ENCODE measurements at places on chromosomes 11 and 22.

DNA sequence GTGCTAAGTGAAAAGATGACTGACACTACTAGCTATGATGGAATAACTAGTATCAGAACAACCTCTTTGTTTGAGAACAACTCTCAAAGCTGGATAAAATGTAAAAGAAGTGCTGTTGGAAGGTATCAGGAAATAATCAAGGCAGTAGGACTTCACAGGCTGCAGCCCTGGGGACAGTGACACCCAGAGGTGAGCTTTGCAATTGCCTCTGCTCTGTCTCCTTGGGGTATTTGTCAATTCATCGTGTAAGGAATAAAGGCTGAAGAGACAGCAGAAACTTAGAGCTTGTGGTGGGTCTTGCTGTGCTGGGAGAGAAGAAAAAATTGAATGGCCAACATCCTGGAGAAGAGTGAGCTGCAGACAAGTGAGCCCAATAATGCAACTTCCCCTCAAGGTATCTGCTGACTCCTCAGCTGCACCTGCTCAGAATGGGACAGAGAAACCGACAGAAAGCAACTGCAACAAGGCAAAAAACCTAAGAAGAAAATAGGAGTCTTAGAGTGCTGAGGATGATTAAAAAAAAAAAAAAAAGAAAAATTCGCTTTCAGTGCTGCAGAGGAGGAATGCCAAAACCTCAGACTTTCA lies 141.1 kb downstream of the RCN1 start:
- DNase-seq, result no peak

GRCh38 chr11:45725121-45725520 lies 59.7 kb upstream of the CHST1 start:
- DNase-seq, result no peak

DNA sequence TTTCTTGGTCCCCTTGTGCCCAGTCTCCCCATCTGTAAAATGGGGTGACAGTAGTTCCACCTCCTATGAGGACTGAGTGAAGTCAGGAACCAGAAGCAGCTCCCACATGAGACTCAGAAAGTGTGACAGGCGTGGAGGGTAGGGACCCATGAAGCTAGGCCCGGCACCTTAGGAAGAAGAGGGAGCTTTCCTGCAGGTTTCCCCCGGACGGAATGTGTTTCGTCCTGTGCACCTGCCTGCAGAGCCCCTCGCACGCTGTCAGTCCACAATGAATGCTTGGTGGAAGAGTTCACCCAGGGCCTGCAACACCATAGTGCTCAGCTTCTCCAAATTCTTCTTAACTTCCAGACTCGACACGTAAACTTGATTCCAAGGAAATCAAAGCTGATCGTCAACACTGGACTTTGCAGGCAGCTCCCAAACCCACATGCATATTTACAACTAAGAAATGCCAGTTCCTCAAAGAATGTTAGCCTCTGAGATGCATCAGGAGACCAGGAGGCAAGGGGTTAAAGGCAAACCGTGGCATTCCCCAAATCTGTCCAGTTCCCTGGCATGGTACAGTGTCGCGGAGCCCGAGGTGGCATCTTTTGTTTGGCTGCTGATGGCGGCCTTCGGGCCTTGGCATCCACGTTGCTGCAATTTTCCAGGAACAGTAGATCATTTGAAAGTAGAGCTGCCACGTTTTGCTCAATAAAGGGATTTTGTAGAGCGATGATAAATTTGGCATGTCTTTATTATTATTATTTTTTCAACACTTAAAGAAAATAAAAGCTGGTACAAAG lies 15.4 kb downstream of the LRP5 start:
- DNase-seq, result no peak

DNA sequence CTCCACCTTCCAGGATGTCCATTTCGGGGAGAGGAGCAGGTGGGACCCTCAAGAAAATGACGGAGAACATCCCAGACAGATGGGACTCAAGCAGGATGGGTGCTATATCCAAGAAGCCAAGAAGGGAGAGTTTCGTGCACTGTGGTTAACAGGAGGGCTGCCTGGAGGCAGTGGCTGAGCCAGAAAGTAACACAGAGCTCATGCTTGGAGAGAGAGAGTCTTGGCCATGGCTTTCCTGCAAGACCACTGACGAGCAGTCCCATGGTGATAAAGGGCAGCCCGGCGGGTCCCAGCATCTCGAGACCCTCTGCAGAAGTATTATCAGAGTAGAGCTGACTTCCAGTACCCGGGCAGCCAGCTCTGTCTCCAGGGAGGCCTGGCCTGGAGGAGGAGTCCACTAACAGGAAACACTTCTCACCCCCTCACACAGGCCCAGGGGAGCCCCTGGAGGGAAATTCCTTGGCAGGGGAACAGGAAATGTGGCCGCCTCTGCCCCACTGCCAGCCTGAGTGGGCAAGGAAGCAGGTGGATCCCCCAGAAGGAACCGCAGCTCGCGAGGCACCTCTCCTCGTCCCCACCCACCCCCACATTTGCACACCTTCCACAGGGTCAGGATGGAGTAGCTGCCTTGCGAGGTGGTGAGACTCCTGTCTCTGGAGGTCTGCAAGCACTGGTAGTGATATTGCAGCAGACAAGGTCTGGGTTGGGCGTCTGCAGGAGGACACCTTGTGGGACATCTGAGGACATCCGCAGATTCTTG lies 32.2 kb downstream of the CYTH4 start:
- DNase-seq, result peak; percentile 17

GRCh38 chr22:48080316-48081165 lies 1318.1 kb downstream of the TBC1D22A start:
- DNase-seq, result no peak

- DNase-seq, result peak; percentile 67
Observed at GRCh38 chr22:37486224-37486845, at the start of gene MFNG. Gene MFNG, minus strand, starts transcription at chr22:37486384. Its CDS starts 207 bp downstream, at chr22:37486177.

DNA sequence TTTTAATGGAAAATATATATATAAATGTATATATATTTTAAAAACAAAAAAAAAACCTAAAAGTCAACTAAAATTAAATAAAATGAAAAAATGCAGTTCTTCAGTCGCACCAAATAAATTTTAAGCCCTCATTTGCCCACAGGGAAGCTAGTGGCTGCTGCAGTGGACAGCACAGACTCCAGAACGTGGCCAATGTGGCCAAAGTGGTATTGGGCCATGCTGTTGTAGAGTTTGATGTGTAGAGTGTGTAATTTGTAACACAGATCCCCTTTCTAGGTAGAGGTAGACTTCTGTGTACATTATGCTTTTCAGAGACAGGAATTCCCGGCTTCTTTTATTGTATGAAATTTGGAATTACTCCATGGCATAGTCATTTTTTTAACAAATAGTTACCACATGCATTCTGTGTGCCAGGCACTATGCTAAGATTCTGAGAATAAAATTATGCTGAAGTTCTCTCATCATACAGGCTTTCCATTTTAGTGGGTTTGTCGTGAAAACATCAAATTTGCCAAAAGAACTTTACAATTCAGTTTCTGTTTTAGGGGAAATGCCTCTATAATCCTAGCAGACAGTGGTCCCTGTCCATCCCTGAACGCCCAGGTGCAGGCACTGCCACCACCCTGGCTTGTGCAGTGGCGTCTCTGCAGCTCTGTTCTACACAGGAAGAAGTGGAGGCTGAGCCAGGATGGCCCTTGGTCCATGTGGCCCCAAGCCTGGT lies 68.5 kb downstream of the MED15 start:
- no peak for DNase-seq

DNA sequence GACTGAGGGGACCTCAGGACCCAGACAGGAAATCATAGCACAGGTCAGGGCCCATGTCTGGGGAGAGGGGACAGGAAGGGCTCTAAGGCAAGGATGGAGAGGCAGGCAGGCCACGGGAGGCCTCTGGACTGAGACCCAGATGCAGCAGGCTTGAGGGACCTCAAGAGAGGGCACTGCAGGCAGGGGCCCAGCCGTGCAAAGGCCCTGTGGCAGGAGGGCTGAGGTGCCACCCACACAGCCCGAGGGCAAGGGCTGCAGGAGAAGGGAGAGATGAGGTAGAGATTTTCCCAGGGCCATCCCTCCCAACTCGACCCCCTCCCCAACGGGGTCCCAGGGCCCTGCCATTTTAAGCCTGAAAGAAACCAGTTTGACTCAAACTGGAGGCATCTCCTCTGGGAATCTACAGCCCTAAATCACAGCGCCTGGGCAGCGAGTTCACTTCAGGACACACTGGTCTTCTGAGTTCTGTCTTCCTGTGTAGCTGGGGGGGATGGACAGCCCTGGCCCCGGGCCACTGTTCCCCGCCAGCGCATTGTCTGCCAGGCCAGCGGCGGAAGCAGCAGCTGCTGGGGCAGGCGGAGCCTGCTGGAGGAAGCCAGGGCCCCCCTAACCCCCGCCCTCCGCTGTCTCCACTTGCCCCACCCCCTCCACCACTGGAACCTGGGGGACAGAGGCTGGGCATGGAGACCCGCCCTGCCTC lies 20.3 kb upstream of the WNT7B start:
- no peak for DNase-seq

GRCh38 chr11:32050264-32050663 lies 40.6 kb upstream of the RCN1 start:
- DNase-seq, result no peak

DNA sequence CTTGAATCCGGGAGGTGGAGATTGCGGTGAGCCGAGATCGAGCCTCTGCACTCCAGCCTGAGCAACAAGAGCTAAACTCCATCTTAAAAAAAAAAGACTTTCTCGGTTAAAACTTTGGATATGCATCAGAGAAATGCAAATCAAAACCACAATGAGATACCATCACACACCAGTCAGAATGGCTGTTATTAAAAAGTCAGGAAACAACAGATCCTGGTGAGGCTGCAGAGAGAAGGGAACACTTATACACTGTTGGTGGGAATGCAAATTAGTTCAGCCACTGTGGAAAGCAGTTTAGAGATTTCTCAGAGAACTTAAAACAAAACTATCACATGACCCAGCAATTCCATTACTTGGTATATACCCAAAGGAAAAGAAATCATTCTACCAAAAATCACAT lies 619.4 kb upstream of the KIRREL3 start:
- no peak for DNase-seq

GRCh38 chr11:35540526-35540925 lies 15.1 kb upstream of the PAMR1 start:
- DNase-seq, result no peak

DNA sequence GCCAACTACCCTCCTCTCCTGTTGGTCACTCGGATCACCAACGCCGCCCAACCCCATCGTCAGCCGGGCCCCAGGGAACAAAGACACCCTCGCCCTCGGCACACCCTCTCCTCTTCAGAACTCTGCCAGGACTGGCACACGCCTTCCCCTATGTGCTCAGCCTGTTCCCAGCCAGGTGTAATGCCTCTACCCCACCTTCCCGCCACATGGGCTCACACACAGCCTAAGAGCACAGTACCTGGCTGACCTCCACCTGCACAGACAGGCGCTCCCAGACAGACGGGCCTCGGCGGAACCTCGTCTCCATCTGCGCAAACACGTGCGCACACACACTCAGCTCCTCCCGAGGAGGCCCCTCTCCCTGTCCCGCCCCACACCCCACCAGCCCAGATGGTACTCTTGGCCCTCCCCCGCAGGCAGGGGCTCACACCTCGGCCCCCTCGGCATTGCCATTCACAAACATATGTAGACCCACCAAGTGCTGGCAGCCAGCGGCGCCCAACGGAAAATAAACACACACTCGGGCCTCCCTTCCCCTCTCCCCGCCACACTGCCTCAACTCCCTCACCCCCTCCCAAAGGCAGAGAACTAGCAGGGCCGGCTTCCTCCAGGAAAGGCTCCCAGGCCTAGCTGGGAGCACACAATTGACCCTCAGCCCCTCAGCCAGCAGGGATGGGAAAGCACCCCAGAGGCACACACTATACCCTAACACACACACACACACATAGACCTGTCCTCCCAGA lies 8.5 kb downstream of the ELFN2 start:
- DNase-seq, result no peak

DNA sequence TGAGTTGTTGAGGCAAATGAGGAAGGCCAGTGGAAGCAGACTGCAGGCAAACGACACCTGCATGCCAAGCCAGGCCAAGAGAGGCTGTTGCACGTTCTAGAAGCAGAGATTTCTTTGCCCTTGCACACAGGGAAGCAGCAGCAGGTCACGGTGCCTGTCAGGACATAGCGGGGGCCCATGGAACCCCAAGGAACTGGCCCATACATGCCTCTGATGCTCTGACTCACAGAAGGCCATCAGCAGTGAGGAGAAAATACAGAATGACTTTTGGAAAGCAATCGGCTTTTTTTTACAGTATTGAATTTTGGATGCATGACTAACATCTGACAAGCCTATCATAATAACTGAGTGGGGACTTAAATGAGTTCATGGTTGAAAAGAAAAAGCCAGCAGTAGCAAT lies 123.9 kb downstream of the MPPED1 start:
- DNase-seq, result no peak

DNA sequence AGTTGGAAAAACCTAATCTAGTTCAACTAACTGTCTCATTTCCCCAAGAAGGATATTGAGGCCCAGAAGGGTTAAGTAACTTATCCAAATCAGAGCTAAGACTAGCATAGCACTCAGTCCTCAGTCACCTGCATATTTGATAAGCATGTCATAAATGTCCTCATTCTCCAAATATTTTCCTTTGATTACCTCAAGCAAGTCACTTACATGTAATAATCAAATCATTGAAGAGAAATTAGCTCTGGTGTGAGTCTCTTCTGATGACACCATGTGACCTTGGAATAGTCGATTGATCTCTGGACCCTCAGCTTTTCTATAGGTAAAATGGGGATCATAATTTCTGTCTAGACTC lies 48.8 kb upstream of the PICALM start:
- DNase-seq, result no peak

DNA sequence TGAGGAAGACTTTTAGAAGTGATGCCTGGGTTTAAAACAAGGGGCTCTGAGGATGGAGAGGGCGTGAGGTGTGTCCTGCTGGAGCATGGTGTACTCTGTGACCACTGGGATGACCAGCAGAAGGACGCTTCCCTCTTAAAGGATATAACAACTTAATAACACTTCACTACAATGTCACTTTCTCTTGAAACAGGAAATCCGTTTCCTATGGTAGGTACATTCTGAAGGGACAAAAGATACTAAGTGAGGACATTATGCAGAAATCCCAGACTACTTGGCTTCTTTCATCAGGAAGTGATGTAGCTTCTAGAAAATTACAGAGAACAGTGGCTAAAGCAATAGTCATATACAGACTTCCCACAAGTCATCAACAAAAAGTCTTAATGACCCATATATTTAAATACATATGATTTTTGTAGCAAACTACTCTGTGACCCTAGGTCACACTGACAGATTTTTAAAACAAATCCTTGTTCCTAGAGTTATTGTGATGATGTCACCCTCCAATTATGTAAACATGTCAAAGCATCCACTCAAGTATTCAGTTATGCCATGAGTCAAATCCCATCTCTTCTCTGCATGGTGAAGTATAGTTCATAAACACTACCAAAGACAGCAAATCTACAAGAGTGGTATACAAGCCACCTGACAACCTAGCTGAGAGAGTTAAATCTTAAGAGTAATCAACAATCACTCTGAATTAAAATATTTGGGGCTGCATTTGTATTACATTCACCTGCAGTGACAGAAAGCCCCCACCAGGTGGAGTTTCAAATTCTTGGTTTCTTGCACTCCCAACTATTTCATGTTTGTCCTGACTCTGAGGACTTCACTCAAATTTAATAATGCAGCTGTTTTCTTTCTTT lies 32.8 kb downstream of the PITPNB start:
- DNase-seq, result no peak

- no peak for DNase-seq
Observed at GRCh38 chr11:1949302-1949701, 2.2 kb downstream of the MRPL23 start.
